ENCODE measurements at places on chromosomes 2 and 18. TPM values are rescaled to one million over a fixed set of nuclear protein-coding genes. Genes with fewer than 3 reads are reported as not detected.

GRCh38 chr2:83331810-83332209 is 1127.3 kb downstream of the SUCLG1 start:
- no peak for ATAC-seq

GRCh38 chr2:14348247-14348646 is 284.3 kb upstream of the LRATD1 start:
- ATAC-seq: no peak

DNA sequence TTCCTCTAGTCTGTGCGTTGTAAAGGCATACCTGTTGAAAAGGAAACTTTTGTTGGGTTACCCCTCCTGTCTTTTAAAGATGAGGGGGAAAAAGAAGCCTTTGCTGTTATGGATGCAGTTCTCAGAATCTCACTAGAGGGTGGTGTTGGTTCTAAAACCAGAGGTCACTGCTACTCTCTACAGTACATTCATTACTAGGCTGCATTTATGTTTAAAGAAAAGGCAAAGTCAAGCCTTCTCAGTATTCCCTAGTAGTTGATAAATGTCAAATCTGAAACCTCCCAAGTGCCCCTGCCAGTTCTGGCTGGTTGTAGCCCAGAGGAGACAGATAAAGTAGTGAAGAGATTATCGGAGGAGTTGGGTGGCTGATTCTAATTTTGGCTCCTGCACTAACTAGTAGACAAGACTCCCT is 1.4 kb upstream of the PLCL1 start:
- peak; percentile 6 for ATAC-seq

DNA sequence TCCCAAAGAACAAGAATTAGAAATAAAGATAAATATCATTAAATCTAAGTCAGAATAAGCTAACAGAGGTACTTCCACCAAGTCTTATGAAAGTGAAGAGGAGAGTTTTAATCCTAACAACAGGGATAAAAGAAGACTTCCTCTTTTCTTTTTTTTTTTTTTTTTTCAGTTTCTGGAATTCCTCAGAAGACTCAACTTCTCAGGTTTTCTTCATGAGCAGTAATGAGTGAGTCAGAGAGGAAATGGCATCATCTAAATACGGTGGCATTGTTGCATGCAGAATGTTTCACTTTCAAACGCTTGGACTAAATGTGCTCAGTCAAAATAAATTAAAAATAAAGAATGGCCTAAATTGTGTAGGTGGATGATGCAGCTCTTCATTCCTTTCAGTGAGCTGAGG is 45.6 kb upstream of the ARHGAP15 start:
- ATAC-seq: peak; percentile 71

GRCh38 chr2:161913865-161914264 is 160.2 kb downstream of the DPP4 start:
- no peak for ATAC-seq

LYG2 gene
- 0.78 TPM for total RNA-seq

PMAIP1 gene
- total RNA-seq: 10.4 TPM

PTH2R gene
- 0.27 TPM for total RNA-seq

KIAA2012 gene
- 0.68 TPM for total RNA-seq
